ENCODE measurements at places on chromosomes 2 and 18. TPM values are rescaled to one million over a fixed set of nuclear protein-coding genes. Genes with fewer than 3 reads are reported as not detected.

Gene LOXL3
- polyA plus RNA-seq: 11.4 TPM

DNA sequence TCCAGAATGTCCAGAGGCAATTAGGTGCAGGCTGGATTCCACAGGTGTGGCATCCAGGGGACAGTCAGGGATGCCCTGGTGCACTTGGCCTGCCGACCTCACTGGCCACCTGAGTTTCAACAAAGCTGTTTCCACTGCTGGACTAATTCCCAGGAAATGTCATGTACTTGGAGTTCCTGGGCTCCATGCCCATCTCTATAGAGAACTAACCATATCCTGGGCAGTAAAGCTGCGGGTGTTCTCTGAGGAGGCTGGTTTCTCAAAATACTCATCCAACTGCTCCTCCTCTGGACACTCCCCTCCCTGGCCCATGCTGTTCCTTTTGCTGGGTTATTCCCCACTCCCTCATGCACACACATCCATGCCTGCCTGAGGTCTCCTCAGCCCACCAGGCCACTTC is 161.9 kb upstream of the SKOR2 start:
- no peak for DNase-seq

DNA sequence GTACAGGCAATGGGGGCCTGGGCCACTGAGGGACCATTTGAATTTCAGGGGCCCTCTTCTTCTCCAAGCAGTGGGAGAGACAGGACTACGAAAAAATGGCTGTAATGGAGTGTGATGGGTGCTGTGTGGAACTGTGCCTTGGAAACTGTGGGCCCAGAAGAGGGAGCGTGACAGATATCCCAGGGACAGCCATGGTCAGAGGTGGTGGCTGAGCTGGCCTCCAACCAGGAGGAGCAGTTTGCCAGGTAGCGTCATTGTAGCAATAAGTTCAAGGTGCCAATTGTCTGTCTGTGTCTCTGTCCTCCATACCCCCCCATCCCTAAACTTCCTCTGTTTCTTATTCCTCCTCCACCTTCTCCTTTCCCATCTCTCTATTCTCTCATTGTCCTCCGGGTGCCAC is 15.3 kb downstream of the THNSL2 start:
- no peak for DNase-seq

DNA sequence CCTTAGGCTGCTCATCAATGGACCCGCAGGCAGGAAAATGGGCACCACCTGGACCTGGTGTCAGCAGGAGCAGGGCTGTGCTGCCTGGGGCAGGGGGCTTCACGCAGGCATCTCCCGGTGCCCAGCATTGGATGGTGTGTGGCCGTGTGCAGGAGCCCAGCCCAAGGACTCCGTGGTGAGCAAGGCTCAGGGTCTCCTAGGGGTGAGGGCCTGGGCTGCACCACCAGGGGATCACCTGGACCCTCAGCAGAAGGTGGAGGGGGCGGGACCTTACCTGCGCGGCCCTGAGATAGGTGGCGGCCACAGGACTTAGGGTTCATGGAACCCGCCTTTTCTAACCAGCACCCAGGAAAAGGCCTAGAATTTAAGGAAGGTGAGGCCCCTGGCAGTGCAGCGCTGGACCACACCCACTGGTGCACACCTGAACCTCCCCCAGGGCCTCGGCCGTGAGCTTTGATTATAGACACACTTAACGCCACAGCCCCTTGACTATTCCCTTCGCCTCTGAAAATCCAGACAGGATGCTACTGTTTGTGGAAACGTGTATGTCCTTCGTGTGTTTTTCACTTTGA is 89.0 kb downstream of the TMEM18 start:
- no peak for DNase-seq

Gene VWA3B
- 0.61 TPM for polyA plus RNA-seq

Gene CPO
- 1.1 TPM for polyA plus RNA-seq

Gene GREB1L
- 5.1 TPM for polyA plus RNA-seq

Gene MAP3K19
- 1.1 TPM for polyA plus RNA-seq

DNA sequence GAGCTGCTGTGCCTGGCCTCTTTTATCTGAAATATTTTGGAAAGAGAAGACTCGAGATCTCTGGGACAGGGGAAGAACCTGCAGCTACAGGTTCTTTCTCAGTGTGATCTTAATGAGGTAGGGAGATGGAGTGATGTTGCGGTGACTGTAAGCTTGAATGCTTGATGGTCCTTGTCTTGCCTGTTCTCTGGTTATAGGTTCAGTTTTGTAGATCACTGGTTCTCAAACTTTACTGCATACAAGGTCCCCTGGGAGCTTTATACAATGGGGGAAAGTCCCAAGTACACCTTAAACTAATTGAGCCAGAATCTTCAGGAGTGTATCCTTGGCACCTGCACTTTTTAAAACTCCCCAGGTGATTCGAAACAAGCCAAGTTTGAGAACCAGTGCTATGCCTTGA is 136.7 kb upstream of the CXCR4 start:
- DNase-seq: no peak

DNA sequence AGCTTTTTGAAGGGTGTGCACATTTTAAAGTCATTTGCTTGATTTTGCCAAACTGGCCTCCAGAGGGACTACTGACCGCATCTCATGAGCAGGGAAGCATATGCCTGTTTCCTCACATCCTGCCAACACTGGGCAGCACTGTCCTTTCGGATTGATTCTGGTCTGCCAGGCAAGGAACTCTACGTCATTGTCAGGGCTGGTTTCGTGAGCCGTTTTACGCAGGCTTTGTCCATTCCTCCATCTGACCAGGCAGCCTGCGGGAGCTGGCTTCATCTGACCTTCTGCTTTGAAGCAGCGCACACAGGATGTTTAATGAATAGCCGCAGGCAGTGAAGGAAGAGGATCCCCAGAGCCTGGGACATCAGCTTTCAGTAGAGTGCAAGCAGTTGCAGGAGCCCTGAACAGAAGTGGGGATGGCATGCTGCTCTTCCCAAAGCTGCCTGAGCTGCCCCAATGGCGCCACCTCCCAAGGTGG is 46.3 kb upstream of the SEMA4C start:
- no peak for DNase-seq

DNA sequence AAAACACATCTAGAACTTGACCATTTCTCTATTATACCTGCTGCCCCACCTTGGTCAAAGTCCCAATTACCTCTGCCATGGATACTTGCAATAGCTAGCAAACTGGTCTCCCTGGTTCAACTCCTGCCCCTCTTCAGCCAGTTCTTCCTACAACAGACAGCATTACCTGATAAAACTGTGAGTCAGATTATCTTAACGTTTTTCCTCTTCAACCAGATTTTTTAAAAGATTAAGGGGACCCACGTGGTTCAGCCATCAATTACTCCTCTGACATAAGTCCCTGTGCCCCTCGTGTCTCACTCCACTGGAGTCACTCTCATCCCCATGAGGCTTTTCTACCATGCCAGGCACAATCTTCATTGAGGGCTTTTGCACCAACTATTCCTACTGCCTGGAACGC is 5.3 kb upstream of the ARHGAP15 start:
- DNase-seq: no peak

Gene TEX44
- polyA plus RNA-seq: not detected

DNA sequence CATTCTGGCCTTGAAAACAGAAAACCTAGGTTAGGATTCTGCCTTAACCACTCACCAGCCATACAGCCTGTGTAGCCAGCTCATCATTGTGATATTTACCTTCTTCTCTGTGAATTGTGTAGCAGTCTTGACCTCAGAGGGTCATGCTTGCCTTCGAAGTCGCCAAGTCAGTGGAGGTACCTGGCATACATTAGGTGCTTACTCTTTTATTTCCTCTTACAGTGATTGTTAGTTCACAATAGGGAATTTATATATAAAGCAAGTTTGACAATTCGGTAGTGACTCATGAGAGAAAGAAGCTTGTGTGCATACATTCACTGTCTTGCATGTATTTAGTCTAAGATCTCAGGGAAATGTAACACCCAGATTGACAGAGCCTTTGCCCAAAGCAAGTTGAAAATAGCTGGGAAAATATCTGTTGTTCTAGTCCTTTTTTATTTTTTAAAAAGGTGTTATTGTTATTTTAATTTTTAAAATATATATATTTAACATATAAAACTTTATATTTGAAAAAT is 290.6 kb downstream of the PTGR3 start:
- DNase-seq: no peak

DNA sequence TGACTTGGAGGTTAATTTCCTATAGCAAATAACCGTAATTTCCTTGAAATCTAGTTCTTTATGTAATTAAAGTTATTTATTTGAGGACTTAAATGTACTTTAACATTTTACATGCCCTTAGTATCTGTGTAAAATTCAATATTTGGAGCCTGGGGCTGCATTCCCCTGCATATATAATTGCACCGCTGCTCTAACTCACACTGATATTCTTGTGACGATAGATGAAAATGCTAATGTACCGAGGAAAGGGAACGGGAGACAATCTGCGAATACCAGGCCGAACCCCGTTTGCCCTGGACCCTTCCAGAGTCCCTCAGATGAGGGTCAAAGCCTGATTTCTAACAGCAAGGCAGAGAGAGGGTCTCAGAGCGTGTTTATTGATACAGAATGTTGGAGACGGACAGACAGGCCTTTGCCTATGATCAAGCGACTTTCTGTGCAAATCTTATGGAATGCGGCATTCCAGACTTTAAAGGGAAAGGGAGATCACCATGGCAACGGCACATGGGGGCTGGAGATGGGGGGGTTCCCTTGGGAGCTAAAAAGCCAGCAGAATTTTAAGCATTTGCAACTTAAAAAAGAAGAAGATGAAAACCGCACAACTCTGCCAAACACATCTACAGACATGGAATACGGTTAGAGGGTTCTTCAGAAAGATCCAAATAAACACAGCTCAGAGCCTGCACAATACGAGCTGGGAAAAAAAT is 57.6 kb upstream of the TWIST2 start:
- peak; percentile 44 for DNase-seq

Gene RFX8
- 1.2 TPM for polyA plus RNA-seq

Gene DPP10
- 12.1 TPM for polyA plus RNA-seq

Measured in renal pelvis (tissue), 12 donors.